ENCODE measurements at places on chromosomes 2 and 18. TPM values are rescaled to one million over a fixed set of nuclear protein-coding genes. Genes with fewer than 3 reads are reported as not detected.

FSHR gene
- total RNA-seq = not detected

LYG1 gene
- total RNA-seq = 1.5 TPM

KRTCAP3 gene
- 13.4 TPM for total RNA-seq

NLRC4 gene
- 0.55 TPM for total RNA-seq

OSR1 gene
- not detected for total RNA-seq

REG3A gene
- not detected for total RNA-seq

PDCD1 gene
- 15.7 TPM for total RNA-seq

SAG gene
- 0.02 TPM for total RNA-seq

CCL20 gene
- 1.4 TPM for total RNA-seq

GAL3ST2 gene
- total RNA-seq = 0.53 TPM

TXNL1 gene
- total RNA-seq = 69.7 TPM

RAB6C gene
- total RNA-seq = not detected

MOGAT1 gene
- not detected for total RNA-seq

ACTG2 gene
- total RNA-seq = not detected

PRSS56 gene
- total RNA-seq = not detected

EN1 gene
- total RNA-seq = not detected

STAT4 gene
- 125 TPM for total RNA-seq

CBLN2 gene
- not detected for total RNA-seq

CD28 gene
- total RNA-seq = 177 TPM

NEU4 gene
- 0.37 TPM for total RNA-seq

IAH1 gene
- 70.4 TPM for total RNA-seq

Data from activated T-cell treated with anti-CD3 and anti-CD28 coated beads, Interleukin-2, amount 50 U/mL, for 72 hours (primary cell).